8988T (cell line): ENCODE measurements at places on chromosomes 3 and 15.

GRCh38 chr15:91331581-91331980 is 231.5 kb downstream of the SV2B start:
- DNase-seq, result no peak

GRCh38 chr3:127035677-127036076 is 52.8 kb downstream of the PLXNA1 start:
- no peak for DNase-seq

GRCh38 chr3:148737104-148737530 is 39.4 kb downstream of the AGTR1 start:
- DNase-seq, result no peak

DNA sequence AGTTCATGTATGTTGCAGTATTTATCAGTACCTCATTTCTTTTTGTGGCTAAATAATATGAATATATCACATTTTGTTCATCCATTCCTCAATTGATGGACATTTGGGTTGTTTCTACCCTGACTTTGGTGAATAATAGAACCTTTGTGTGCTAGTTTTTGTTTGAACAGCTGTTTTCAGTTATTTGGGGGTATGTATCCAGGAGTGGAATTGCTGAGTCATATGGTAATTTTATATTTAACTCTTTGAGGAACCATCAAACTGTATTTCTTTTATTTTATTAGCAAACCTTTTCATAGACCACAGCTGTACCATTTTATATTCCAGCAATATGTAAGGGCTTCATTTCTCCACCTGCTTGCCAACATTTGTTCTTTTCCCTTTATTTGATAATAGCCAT is 38.4 kb upstream of the RBM5 start:
- DNase-seq, result no peak
